Liver (tissue), 10 donors: ENCODE measurements at places on chromosomes 7 and 10.
A peak's percentile ranks its signal among the peaks of the same experiment; 100 is the strongest.

DNA sequence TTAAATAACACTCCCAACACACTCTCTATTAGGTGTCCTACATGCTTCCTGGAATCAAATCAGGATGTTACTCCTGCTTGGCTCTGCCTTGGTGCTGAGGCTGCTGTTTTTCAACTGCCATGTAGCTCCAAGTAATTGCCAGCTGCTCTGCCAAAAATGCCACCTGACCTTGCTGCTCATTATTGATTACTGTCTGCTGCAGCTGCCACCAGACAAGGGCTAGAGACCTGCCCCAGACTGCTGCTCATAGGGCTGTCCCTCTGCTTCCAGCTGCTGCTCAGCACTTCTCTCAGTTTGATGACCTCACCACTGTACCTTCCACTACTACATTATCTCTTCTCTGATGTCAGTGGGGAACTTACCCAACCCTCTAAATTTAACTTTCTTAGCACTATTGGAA is 102.5 kb downstream of the PCLO start:
- H3K36me3 ChIP-seq: no peaks in the 10 kb centered on the region
- no peaks in the 10 kb centered on the region for H3K4me1 ChIP-seq
- no peaks in the 10 kb centered on the region for H3K27me3 ChIP-seq
- DNase-seq: no peak

GRCh38 chr7:127705461-127705959 is 53.5 kb downstream of the SND1 start:
- DNase-seq: no peak
- H3K4me3 ChIP-seq: no peak overlapping the region
- no peak overlapping the region for H3K27ac ChIP-seq
- H3K4me1 ChIP-seq: no peaks in the 10 kb centered on the region
- H3K36me3 ChIP-seq: peaks cover 87% of the 10 kb centered on the region

DNA sequence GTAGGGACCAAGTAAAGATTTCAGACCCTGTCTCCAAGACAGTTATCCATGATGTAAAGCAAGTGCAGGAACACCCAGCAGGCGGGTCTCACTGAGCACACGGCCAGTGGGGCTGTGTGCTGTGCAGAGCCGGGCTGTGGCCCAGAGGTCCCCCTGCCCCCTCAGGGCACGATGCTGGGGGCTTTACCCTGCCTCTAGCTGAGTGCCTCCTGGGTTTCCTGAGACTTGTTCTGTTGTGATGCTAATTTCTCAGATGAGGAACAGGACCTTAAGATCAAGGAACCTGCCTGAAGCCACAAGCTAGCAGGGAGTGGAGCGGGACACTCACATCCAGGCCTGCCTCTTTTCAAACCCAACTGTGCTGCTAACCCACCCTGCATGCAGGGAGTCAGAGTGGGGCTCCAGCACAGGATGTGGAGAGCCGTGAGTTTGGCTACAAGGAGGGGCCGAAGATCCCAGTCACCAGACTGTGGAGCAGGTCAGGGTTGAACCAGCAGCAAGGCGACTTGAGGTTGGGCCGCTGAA is 76.1 kb upstream of the LYZL2 start:
- H3K4me3 ChIP-seq: no peak overlapping the region
- no peaks in the 10 kb centered on the region for H3K27me3 ChIP-seq
- H3K36me3 ChIP-seq: no peaks in the 10 kb centered on the region
- DNase-seq: no peak

DNA sequence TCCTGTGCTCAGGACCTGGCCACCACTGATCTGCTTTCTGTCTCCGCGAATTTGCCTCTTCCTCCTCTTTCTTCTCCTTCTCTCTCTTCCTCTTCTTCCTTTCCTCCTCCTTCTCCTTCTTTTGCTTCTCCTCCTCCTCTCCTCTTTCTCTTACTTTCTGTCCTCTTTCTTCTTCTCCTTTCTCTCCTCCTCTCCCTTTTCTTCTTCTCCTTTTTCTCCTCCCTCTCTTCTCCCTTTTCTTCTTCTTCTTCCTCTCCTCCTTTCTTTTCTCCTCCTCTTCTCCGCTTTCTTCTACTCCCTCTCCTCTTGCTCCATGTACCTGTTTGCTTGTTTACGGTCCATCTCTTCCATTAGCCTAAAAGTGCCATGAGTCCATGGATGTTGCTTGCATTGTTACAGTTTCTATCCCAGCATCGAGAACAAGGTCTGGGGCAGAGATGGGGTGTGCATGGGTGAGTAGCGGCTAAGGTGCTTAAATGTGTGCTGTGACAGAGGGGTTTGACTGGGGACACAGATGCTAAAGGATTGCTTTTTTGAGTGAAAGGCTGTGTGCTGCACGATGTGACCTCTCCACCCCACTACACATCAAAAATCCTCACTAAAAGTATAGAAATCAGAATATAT is 7.7 kb downstream of the SH2D4B start:
- H3K4me3 ChIP-seq: no peak overlapping the region
- no peaks in the 10 kb centered on the region for H3K36me3 ChIP-seq
- no peaks in the 10 kb centered on the region for H3K27me3 ChIP-seq

- peaks cover 9% of the 10 kb centered on the region for H3K4me1 ChIP-seq
- H3K4me3 ChIP-seq: peak within 1 kb of the TSS; percentile 57
- no peak within 1 kb of the TSS for H3K27ac ChIP-seq
- no peaks in the 10 kb centered on the region for H3K36me3 ChIP-seq
- DNase-seq: peak; percentile 78
These were observed at the start of gene SEMA3C for GRCh38 chr7:80918909-80919721. SEMA3C (minus strand) TSS chr7:80919051; CDS start chr7:80916781, 2,270 bp downstream.

DNA sequence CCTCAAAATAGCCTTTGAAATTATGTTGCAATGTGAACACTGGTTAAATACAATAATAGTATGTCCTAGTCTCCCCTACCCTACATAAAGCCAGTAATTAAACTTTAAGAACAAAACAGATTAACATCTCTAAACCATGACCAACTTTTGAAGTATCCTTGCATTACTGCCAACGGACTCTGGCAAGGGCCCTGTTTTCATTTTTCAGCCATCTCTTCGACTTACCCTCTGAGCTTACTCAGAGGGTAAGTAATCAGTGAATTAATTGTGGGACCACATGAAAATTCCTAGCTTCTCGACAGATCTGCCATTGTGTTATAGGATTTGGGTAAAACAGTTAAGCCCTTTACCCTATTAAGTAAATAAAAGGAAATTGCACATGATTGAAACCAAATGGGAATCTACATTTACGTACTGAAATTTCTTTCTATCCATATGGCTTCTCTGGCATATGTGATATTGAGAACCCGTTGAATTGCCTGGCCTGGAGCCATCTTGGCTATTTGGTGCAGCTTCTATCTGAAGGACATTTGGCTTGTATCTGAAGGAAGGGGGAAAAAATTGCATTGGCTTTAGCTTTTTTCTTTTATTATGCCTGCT is 39.6 kb downstream of the DYNC1I1 start:
- no peak overlapping the region for H3K27ac ChIP-seq

GRCh38 chr7:53628775-53629174 is 593.3 kb downstream of the POM121L12 start:
- H3K27ac ChIP-seq: no peak overlapping the region
- H3K36me3 ChIP-seq: no peaks in the 10 kb centered on the region
- no peaks in the 10 kb centered on the region for H3K4me1 ChIP-seq
- DNase-seq: no peak
- no peak overlapping the region for H3K4me3 ChIP-seq

- no peak for DNase-seq
- no peaks in the 10 kb centered on the region for H3K27me3 ChIP-seq
- H3K4me1 ChIP-seq: no peaks in the 10 kb centered on the region
- no peak overlapping the region for H3K4me3 ChIP-seq
These were observed 16.9 kb downstream of the ZNF92 start for GRCh38 chr7:65390588-65390987.

GRCh38 chr10:77702166-77702565 is 64.6 kb upstream of the KCNMA1 start:
- DNase-seq: no peak
- H3K27ac ChIP-seq: no peak overlapping the region
- no peaks in the 10 kb centered on the region for H3K4me1 ChIP-seq
- H3K36me3 ChIP-seq: no peaks in the 10 kb centered on the region

- no peaks in the 10 kb centered on the region for H3K27me3 ChIP-seq
- H3K27ac ChIP-seq: no peak overlapping the region
- H3K4me1 ChIP-seq: no peaks in the 10 kb centered on the region
- no peak for DNase-seq
- H3K36me3 ChIP-seq: no peaks in the 10 kb centered on the region
These were observed 143.8 kb downstream of the RSU1 start for GRCh38 chr10:16673443-16673842.

- no peak overlapping the region for H3K27ac ChIP-seq
- H3K4me1 ChIP-seq: no peaks in the 10 kb centered on the region
- no peak overlapping the region for H3K4me3 ChIP-seq
- H3K27me3 ChIP-seq: no peaks in the 10 kb centered on the region
- no peak for DNase-seq
These were observed 40.9 kb upstream of the ZNF365 start for GRCh38 chr10:62333135-62333889.
